ENCODE measurements at places on chromosomes 13 and 19.

- no peak overlapping the region for H3K27ac ChIP-seq
- no peak overlapping the region for H3K4me3 ChIP-seq
- no peaks in the 10 kb centered on the region for H3K4me1 ChIP-seq
- H3K36me3 ChIP-seq, result no peaks in the 10 kb centered on the region
- no peak for DNase-seq
Observed at GRCh38 chr19:39420769-39421168, 8.3 kb downstream of the PLEKHG2 start.

- H3K4me3 ChIP-seq, result no peak overlapping the region
- H3K36me3 ChIP-seq, result no peaks in the 10 kb centered on the region
- no peak for DNase-seq
- no peaks in the 10 kb centered on the region for H3K27me3 ChIP-seq
Observed at GRCh38 chr13:47484548-47484947, 516.5 kb downstream of the SUCLA2 start.

- DNase-seq, result no peak
- H3K4me3 ChIP-seq, result no peak overlapping the region
- H3K27ac ChIP-seq, result no peak overlapping the region
- no peaks in the 10 kb centered on the region for H3K36me3 ChIP-seq
- no peaks in the 10 kb centered on the region for H3K4me1 ChIP-seq
Observed at GRCh38 chr13:22169473-22169872, 498.6 kb downstream of the FGF9 start.

DNA sequence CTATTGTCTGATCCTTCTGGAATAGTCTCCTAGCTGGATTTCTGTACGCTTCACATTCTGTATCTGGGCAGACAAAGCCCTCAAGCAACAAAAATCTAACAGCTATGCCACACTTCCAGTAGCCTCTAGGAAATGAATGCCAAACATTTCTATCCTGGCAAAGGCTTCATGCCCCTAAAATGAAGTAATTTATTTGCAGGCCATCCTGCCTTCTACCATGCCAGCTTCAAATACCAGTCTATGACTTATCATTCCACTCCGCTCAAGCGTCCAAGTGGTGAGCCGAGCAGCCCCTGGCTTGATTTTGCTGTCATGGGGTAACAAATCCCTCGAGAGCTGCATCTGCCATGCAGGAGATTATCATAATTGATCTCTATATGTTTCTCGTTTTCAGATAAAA lies 86.9 kb downstream of the LHFPL6 start:
- no peak overlapping the region for H3K27ac ChIP-seq
- H3K4me1 ChIP-seq, result no peaks in the 10 kb centered on the region
- no peak for DNase-seq
- H3K27me3 ChIP-seq, result no peaks in the 10 kb centered on the region
- H3K4me3 ChIP-seq, result no peak overlapping the region

- no peak for DNase-seq
- H3K4me3 ChIP-seq, result no peak overlapping the region
- H3K36me3 ChIP-seq, result peaks cover 9% of the 10 kb centered on the region
Observed at GRCh38 chr19:7605490-7606222, 10.0 kb downstream of the CAMSAP3 start.

DNA sequence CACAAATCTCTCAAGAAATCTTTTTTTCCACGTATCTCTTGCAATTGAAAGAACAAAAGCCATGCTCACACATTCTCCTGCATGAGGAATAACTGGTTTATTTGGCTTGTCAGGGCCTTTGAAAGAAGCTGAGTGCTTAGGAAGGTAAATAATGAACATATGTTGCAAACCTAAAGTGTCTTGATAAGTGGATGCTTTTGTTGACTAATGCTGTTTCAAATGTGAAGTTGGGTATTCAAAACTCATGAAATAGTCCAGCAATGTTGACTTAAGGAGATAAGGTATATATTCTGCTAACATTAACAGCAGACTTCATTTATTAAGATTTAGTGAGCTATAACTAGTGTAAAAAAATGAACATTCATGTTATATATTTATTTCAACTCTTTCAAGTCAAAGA lies 1792.7 kb upstream of the MIR17HG start:
- no peak overlapping the region for H3K4me3 ChIP-seq
- H3K4me1 ChIP-seq, result no peaks in the 10 kb centered on the region
- no peaks in the 10 kb centered on the region for H3K27me3 ChIP-seq
